HFFc6 (cell line): ENCODE measurements at places on chromosomes 2 and 18. TPM values are rescaled to one million over a fixed set of nuclear protein-coding genes. Genes with fewer than 3 reads are reported as not detected.

REG3G gene
- not detected in 3 replicates for total RNA-seq

ACVR1C gene
- total RNA-seq = 0.05 TPM in 1 of 3 replicates, not detected in the others

KDSR gene
- total RNA-seq = 59.1 to 82.0 TPM (median 63.3 TPM) in 3 replicates

- H3K4me3 ChIP-seq = no peak overlapping the region
- H3K36me3 ChIP-seq = no peaks in the 10 kb centered on the region
- no peak overlapping the region for H3K27ac ChIP-seq
- no peak for DNase-seq
- H3K4me1 ChIP-seq = no peaks in the 10 kb centered on the region
Measured at GRCh38 chr18:6039055-6039454, 143.7 kb upstream of the TMEM200C start.

GRCh38 chr18:21291106-21291505, 49.1 kb downstream of the GREB1L start:
- peaks cover 22% of the 10 kb centered on the region for H3K4me1 ChIP-seq
- DNase-seq = no peak
- no peaks in the 10 kb centered on the region for H3K36me3 ChIP-seq
- no peak overlapping the region for H3K4me3 ChIP-seq

GRCh38 chr2:36560726-36561125, 37.2 kb downstream of the FEZ2 start:
- peak overlapping the region; percentile 71 for H3K4me3 ChIP-seq
- peak overlapping the region; percentile 89 for H3K27ac ChIP-seq
- H3K36me3 ChIP-seq = peaks cover 73% of the 10 kb centered on the region
- peaks cover 68% of the 10 kb centered on the region for H3K27me3 ChIP-seq

DNA sequence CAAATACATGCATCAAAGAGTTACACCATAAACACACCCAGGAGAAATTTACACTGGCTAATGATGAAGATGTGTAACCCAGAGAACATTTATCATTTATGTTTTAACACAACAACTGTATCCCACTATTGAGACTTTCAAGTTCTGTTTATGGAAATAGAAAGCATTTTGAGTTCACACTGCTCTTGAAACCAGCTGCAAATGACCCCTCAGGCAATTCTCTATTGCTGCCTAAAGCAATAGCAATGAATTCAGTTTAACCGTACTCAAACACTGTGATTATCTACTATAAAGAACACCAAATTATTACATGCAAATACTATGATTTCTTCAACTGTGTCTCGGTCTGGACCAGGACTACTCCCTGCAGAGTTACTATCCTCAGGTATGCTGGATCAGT, 452.7 kb upstream of the NRXN1 start:
- no peak for DNase-seq
- no peaks in the 10 kb centered on the region; the same call in 1 of the 2 replicates for H3K27me3 ChIP-seq
- peaks cover 7% of the 10 kb centered on the region; the same call in 1 of the 2 replicates for H3K36me3 ChIP-seq
- no peak overlapping the region for H3K4me3 ChIP-seq
